ENCODE measurements at places on chromosomes 4 and X.

- no peak for DNase-seq
These were observed 152.3 kb upstream of the BMP3 start for GRCh38 chr4:80878218-80878617.

- no peak for DNase-seq
These were observed 1.3 kb upstream of the OTUD5 start for GRCh38 chrX:48958635-48959094.

DNA sequence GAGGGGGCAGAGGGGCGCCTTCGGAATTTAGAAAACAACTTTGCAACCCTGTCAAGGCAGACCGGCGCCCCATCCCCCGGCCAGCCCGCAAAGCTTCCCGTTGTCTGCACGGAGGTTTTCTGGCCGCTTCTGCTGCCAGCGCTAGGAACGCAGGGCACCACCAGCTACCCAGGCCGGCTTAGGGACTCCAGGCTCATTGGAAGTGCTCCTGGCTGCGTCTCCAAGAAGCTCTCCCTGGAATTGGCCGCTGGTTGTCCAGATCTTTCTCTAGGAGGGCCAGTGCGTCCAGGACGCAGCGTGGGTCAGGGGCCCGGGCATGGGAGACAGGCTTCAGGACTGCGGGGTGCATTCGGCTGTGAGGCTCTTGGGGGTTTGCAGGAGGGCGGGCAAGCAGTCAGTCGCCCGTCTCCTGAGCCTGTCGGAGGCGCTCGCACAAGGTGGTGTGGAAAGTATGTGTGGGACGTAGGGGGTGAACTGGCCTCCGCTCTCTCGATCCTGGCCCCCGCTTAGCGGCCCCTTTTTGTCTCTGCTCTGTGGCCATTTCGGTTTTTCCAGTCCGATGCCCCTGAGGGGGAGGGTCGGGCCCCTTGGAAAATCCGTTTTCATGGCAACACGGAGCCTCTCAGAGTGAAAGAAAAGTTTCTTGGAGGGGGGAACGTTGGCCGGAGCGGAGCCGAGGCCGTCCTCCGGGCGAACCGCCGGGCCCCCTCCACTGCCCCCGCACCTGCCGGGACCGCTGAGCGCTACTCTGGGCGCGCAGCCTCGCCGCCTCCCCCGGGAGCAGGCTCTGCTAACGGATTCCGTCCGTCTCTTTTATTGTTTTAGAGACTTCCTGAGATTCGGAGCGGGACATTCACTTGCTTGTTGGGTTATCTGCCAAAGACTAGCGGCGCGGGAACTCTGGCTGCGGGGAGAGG is 810 bp upstream of the SOX3 start:
- no peak for DNase-seq

- DNase-seq = peak; percentile 88
These were observed 51.6 kb downstream of the RS1 start for GRCh38 chrX:18620349-18620748.

GRCh38 chrX:123673813-123674212 is 59.0 kb downstream of the THOC2 start:
- no peak for DNase-seq

- no peak for DNase-seq
These were observed 169.2 kb upstream of the IL15 start for GRCh38 chr4:141467225-141467624.

- no peak for DNase-seq
These were observed 34.2 kb upstream of the ESX1 start for GRCh38 chrX:104288961-104289360.

- DNase-seq = no peak
These were observed 38.1 kb upstream of the CLDN24 start for GRCh38 chr4:183360161-183360919.

DNA sequence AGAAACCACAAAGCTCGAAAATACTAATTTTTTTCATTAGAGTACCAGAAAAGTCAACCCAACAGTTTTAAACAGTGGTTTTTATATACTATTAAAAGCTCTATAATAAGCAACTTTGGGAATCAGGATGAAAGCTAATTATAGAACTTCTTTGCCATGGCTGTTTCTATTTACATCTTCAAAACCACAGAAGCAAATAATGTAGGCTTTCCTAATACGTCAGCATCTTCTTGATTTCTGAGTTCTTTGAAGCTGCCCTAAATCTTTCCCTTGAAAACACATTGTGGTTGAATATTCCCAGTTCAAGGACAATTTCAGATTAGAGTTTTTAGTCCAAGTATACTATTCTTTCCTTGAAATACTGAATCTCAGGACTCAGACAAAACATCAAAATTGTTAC is 460.2 kb upstream of the FAT1 start:
- DNase-seq = no peak

GRCh38 chrX:36528661-36529060 is 479.5 kb upstream of the FAM47C start:
- no peak for DNase-seq

DNA sequence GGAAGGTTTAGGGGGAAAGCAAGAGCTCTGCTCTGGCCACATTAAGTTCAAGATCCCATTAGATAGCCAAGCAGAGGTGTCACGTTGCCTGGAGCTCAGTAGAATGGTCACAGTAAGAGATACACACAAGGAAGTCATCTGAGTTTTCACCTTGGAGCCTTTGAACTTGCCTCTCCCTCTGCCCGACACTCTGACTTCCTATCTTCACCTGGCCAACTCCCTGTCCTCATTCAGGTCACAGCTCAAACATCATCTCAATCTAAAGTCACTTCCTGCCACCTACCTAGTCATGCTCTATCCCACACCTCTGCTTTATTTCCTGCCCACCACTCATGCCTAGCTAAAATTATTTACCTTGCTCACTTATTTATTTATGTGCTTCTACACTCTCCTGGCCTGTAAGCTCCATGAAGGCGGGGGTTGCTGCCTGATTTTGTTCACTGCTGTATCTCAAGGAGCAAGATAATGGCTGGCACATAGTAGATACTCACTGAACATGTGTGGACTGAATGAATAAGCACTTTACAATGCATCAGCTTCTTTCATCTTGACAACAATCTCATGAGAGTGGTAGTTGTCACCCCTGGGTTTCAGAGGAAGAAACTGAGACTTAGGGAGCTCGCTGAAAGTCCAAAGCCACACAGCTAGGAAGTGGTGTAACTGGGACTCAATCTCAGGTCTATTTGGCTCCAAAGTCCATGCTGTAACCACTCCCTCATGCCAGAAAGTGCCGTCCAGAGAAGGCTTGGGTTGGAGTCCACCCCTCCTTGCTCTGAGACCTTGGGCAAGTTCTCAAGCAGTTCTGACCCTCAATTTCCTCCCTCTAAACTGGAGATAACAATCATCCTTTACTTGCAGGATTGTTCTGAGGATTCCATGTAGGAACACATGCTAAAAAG is 40.3 kb downstream of the EFNB1 start:
- peak; percentile 49 for DNase-seq

DNA sequence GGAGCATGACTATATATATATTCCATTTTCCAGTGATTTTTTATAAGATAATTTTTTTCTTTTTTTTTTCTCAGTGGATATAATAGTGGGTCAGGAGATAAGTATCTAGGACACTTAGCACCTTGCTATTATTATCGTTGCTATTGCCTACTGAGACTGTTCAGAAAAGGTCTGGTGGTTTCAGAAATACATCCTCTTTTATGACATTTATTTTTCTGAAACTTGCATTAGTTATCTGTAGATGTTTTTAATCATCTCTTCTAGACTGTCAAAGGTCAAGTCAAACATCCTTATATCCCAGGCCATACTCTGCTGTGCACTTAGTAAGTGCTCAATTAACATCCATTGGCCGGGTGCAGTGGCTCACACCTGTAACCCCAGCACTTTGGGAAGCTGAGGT is 72.9 kb upstream of the MED14 start:
- DNase-seq = no peak

DNA sequence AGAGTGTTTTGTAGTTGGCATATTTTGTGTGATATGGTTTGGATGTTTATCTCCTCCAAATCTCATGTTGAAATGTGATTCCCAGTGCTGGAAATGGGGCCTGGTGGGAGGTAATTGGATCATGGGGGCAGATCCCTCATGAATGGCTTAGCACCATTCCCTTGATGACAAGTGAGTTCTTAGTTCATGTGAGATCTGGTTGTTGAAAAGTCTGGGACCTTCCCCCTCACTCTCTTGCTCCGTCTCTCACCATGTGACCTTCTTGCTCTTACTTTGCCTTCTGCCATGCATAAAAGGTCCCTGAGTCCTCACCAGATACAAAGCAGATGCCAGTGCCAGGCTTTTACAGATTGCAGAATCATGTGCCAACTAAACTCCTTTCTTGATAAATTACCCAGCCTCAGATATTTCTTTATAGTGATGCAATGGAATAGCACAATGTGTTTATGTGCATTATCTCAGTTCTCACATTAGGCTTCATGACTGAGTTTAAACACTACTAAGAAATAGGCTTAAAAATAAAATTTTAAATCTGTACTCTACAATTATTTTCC is 1348.8 kb downstream of the STIM2 start:
- no peak for DNase-seq

DNA sequence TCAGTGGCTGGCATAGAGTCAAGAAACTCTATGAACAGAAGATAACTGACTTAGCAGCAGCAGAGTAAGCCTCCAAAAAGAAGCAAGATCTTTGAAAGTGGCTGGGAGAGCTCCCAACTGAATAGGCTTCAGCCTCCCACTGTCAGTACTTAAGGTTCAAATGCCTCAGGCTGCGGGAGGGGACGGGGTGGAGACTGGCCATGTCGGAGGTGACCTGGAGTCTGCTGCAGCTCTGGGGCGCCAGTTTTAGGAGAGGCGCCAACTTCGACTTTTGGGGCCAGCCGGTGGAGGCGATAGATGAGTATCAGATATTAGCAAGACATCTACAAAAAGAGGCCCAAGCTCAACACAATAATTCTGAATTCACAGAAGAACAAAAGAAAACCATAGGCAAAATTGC is 67.3 kb downstream of the TMEM144 start:
- no peak for DNase-seq

DNA sequence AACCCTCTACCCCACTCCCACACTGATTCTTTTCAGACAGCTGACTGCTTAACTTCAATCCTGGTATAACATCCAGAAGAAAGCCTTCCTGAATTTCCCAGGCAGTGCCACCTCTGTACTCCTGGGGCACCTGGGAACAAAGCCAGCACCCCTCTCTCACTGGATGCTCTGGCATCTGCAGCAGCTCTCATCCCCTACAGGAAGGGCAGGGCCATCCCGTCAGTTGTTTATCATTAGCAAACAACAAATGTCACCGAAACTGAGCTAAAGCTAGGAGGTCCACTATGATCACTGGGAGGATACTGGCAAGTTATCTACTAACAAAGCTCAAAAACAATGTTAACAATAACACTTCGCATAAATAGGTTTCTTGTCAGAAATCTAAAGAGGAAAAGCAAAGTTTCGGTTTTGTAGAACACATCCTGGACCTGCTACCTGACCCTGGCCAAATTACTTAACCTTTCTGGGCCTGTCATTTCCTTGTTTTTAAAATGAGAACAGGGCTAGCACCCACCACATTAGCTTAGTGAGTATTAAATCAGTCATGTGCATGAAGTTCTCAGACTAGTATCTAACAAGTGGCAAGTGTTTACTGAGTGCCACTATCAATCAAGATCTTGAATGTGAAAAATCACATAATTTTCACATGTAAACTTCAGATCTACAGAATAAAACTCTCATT is 86.6 kb downstream of the NR3C2 start:
- DNase-seq = no peak

DNA sequence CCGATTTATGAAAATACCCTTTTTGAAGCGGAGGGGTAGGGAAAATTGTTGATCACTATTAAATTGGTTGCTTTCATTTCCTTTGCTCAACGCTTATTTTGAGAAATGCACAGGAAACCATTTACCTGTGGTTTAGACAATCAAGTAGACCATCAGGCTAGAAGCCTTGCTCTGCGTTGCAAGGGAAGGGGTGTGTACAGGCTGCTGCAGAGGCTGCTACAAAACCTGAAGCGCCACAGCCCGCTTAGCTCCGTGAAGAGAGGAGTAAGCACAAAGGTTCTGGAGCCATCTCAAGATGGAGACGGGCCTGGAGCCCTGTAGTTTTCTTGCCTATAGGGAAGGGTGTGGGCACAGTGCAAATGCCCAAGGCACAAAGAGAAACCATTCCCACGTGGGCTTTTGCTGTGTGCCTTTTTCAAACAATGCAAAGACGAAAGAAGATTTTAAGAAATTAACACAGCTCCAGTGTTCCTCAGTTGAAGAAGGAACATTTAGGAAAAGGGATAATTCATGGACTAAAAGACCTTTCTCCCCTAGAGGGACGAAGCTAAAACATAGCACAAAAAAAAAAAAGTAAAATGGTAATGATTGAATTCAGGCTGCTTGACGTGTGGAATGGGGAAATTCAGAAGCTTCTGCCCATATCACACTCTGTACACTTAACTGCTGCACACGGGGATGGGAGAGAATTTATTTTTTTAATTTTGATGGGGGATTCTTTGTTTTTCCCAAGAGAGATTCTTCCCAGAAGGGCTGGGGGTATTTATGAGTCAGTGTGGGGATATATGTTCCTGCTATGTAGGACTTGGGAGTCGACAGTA is 3.5 kb downstream of the TMSB4X start:
- peak; percentile 47 for DNase-seq

DNA sequence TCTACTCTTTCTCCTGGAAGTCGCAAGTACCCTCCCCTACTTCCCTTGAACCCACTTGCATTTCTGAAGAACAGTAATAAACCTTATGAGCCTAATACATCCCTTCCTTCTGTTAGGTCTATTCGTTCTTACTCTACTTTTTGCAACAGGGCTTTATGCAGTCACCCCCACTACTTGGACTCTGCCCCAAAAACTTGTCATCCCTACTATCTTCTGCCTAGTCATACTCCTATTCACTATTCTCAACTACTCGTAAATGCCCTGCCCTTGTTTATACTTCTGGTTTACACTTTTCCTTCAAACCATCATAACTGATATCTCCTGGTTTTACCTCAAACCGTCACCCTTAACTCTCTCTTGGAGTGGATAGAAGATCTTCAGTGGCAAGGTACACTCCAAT is 55.2 kb upstream of the SLIT2 start:
- no peak for DNase-seq

DNA sequence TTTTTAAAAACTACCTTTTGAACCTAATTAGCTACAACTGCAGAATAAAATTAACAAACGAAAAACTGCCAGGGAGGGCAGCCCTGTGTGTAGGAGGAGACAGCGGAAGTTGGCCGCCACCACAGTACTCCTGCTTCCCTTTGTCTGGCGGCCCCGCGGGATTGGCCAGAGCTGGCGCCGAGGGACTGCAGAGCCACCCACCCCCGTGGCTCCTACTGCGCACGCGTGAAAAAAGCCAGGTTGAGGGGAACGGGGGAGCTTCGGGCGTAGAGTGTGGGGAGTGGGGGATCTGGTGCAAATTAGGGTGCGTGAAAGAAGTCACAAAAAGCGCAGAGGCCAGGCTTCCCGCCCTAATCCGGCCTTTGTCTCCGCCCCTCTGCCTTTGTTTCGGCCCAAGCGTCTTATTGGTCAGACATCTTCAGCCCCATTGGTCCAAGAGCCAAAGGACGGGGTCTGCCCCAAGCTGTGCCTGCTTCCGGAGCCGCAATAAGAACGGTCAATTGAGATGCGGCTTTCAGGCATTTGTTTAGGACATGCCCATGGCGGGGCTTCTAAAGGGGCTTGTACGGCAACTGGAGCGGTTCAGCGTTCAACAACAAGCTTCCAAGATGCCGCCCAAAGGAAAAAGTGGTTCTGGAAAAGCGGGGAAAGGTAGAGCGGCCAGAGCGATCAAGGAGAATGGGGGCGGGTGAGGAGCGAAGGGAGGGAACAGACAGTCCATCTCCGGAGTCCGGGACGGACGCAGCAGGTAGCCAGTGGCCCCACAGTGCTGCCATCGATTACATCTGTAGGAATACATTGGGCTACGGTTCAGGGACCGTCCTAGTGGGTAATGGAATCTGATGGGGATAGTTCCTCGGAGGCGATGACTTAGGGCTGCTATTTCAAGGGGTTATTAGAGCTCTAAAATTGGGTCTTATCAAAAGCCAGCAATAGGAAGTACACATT is at the start of gene PIN4:
PIN4 (plus strand) TSS at position 580 of the 948 bp plus-strand sequence; CDS start at position 609, 29 bp downstream.
- DNase-seq = peak; percentile 96
